ENCODE measurements at places on chromosomes 2 and 18.

DNA sequence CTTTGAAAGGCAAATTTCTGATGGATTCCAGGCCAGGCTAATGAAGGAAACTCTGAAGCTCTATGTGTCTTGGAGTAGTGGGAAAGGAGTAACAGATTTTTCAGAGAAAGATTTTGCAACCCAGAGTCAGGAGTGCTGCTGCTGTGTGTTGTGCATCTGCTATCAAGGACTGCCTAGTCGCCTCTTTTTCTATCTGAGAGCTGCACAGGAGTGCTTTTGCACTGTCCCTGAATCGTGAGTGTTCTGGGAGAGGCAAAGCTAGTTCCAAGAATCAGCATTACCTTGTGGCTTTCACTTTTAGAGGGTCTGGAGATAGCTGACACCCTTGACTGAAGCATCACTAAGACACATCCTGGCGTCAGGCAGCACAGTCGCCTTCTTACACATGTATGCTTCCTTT is 336.4 kb downstream of the PARD3B start:
- no peak for DNase-seq

GRCh38 chr2:149180226-149180875 is 141.9 kb downstream of the LYPD6B start:
- DNase-seq = no peak

GRCh38 chr2:103734911-103735310 is 973.1 kb downstream of the TMEM182 start:
- no peak for DNase-seq

- no peak for DNase-seq
Observed at GRCh38 chr2:241443486-241444223, 64.7 kb downstream of the STK25 start.

DNA sequence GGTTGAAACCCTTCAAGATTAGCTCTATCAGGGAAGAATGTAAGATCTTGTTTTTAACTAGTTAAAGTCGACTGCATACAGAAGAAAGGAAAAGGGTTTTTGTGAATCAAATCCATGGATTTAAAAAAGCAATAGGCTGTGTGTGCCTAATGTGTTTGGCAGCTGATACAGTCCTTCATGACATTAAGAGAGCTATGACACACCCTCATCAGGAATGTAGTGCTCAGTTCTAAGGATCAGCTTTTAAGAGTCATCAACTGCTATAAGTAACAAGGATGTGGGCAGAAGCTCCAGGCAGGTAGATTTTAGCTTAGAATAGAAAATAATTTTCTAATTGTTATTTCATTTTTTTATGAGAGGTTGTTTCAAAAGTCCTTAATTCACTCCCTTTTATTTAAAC is 52.9 kb downstream of the PPP1R1C start:
- no peak for DNase-seq

GRCh38 chr2:88303865-88304264 is 133.7 kb downstream of the THNSL2 start:
- DNase-seq = no peak

- no peak for DNase-seq
Observed at GRCh38 chr2:28649481-28650265, 102.0 kb upstream of the PPP1CB start.

- no peak for DNase-seq
Observed at GRCh38 chr2:53896864-53897263, 37.1 kb upstream of the GPR75 start.

GRCh38 chr2:44546459-44547127 is 184.8 kb downstream of the CAMKMT start:
- no peak for DNase-seq

GRCh38 chr2:100948942-100949811 is 52.9 kb upstream of the RPL31 start:
- no peak for DNase-seq

- DNase-seq = no peak
Observed at GRCh38 chr2:33786881-33787280, 187.8 kb upstream of the FAM98A start.

- DNase-seq = no peak
Observed at GRCh38 chr2:207747653-207748560, 21.8 kb downstream of the FZD5 start.

GRCh38 chr2:228140934-228141528 is 40.5 kb downstream of the SPHKAP start:
- DNase-seq = no peak

GRCh38 chr2:43006834-43007543 is 214.6 kb upstream of the HAAO start:
- no peak for DNase-seq

DNA sequence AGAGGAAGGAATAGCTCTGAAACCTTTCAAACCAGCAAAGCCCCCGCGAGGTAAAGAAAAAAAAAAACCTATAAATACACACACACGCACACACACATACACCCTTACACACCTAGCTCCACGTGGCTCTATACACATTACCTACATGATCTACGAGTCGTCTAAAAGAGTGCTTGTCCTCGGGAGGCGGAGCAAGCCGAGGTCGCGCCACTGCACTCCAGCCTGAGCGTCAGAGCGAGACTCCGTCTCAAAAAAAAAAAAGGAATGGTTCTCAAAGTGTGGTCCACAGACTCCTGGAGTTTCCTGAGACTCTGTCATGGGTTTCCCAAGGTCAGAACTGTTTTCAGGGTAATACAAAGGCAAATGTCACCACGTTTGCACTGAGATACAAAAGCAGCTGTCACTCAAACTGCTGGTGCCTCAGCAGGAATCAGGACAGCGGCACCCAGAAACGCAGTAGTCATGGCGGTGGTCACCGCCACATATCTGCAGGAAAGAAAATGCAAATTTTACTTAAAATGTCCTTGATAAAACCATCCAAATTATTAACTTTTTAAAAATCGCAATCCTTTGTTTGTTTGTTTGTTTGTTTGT is 130.0 kb upstream of the GPC1 start:
- DNase-seq = no peak

- DNase-seq = no peak
Observed at GRCh38 chr18:45730832-45731575, 7.0 kb downstream of the SLC14A1 start.

- DNase-seq = no peak
Observed at GRCh38 chr18:59633961-59634485, 63.2 kb downstream of the CCBE1 start.

- DNase-seq = no peak
Observed at GRCh38 chr2:216031960-216032689, 18.8 kb upstream of the MREG start.

GRCh38 chr2:82428251-82428650 is 2030.8 kb downstream of the SUCLG1 start:
- no peak for DNase-seq

DNA sequence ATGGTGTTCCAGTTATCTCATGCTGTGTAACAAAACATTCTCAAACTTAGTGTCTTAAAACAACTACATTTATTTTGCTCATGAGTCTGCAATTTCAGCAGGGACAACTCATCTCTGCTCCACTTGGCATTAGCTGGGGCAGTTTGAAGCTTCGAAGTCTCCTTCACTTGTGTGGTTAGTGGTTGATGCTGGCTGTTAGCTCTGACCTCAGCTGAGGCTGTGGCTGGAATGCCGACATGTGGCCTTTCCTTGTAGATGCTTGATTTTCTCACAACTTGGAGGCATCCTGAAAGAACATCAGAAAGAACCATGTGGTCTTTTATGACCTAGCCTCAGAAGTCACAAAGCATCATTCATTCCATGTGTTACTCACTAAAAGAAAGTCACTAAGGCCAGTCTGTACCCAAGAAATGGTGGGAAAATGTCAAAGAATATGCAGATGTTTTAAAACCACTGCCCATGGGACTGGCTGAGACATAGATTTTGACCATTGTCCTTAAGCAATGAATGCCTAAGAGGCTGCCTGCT is 3.8 kb upstream of the TMSB10 start:
- no peak for DNase-seq

DNA sequence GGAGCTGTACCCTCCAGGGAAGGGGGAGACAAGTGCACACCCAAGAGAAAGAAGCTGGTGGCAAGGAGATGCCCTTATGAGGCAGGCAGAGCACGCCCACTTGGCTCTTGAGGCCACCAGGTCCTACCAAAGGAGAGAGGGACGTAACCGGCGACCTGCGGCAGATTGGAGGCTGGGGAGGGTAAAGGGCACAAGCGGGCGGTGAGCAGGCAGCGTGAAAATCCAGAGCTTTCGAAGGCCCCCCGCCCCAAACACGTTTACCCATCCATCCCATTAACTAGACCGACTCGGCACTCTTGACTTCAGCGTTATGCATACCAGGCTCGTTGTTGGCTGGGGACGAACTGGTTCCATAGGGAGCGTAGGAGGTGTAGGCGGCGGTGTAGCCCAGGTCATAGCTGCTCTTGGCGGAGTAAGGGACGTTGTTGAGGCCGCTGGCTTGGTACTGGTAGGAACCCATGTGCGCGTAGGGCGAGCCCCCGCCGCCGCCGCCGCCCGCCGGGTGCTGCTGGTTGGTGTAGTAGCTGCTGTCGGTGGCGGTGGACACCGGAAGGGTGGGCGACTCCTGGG is 794 bp downstream of the DLX2 start:
- peak; percentile 49 for DNase-seq

GRCh38 chr2:54603796-54604195 is 119.7 kb upstream of the EML6 start:
- no peak for DNase-seq

DNA sequence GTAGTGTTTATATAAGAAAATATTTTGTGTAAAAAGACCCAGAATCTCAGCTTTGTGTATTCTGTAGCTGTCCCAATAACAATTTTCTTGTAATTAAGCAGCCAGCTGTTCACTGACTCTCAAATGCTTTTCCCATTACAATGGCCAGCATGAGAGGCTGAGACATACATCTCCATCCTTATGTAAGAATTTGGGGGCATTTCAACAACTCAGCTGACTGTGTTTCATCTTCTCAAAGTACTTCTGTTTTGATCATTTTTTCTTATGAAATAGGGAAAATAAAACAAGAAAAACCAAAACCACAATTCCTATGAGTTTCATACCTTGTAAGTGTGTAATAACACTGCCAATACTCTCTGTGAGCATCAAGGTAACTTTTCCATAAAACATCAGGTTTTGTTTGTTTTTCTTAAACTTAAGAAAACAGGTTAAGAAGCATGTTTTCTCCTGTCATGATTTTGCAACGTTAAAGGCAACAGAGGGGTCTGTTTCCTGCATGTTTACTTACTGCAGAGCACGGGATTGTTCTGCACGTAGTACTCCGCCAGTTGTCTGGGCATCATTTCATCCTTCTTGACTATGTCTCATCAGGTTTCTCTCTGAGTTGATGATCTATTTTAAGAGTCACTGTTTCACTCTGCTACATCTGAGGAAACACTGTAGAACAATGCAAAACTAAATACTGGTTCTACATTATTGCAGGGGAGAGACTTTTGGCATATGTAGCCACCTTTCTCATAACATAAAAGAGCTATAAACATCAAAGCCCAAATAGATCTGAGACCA is 62.9 kb upstream of the CYRIA start:
- no peak for DNase-seq

DNA sequence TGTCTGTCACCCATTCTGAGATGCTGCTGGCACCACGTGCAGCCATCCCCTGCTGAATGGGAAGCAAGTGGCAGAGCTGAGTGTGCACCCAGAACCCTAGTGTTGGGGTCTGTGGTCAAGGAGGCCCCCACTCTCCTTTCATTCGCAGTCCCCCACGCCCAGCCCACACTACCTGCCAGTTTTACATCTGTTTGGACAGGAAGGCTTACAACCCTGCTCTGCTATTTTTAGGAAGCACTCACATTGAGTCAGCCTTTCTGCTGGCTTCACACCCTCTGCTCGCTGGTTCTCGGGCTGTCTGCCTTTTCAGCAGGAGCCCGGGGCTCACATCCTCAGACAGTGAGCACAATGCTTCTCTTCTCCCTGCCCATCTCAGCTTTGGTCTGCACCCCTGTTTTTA is 10.7 kb upstream of the ADCY3 start:
- no peak for DNase-seq

DNA sequence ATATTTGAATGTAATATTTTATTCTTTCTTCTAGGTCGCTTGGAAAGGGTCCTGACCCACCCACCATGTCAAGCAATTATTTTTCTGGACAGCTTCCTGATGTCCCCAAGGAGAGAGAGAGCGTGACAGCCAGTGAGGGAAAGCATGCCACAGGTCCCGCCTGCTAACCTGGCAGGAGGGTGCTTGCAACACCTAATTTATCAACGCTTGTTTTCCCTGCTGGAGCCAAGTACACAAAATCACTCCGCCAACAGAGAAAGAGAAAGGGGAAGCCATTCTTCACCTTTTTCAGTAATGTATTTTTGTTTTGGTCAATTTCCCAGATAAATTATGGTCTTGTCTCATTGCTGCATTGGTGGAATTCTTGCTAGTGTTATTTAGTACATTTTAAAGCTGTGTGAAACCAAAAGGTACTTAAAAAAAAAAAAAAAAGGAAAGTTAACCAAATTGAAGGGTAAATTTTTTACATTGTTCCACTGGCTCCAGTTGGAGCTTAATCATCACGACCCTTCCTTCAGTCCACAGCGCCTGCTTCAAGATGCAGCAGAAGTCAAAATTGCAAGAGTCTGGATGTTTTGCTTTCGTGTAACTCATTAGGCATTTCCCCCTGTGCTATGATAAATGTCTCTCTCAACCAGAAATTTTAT is 88.5 kb upstream of the COPS8 start:
- DNase-seq = no peak

DNA sequence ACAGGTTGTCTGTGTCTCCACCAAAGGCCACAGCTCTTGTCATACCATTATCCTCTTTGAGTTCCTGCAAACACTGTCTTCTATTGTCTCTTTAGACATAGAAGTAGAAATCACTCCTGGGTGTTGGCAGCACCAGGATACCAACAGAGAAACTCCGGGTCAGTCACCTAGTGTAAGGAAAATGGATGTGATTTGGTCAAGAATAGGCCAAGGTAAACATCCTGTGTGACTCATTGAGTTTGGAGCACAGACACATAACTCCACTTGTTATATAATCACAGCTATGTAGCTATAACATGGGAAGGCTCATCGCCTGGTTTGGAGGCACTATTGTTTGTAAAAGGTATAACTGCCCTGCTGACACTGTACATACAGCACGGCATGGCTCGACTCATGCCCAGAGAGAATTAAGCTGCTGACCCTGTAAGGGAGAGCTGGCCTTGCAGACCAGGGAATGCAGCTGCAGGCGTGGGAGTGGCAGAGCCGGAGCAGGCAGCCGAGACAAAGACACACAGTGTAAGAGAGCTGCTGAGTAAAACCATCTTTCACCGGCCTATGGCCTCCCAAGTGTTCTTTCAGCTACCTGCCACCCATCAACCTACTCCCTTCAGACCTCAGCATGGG is 3.4 kb upstream of the TXNL1 start:
- DNase-seq = no peak

GRCh38 chr2:37029758-37030157 is 54.4 kb downstream of the HEATR5B start:
- no peak for DNase-seq

All from NCI-H2171 treated with DMSO at 0.1 percent for 48 hours (cell line).